ENCODE measurements at places on chromosomes 7 and 10. TPM values are rescaled to one million over a fixed set of nuclear protein-coding genes. Genes with fewer than 3 reads are reported as not detected.

GRCh38 chr7:22587322-22587721 is 87.3 kb upstream of the STEAP1B start:
- H3K27me3 ChIP-seq = peaks cover 51% of the 10 kb centered on the region
- DNase-seq = no peak
- no peaks in the 10 kb centered on the region for H3K36me3 ChIP-seq
- H3K27ac ChIP-seq = peak overlapping the region; percentile 47
- H3K4me3 ChIP-seq = no peak overlapping the region

GRCh38 chr7:154242709-154243108 is 190.5 kb downstream of the DPP6 start:
- no peaks in the 10 kb centered on the region for H3K27me3 ChIP-seq
- no peak for DNase-seq
- no peak overlapping the region for H3K27ac ChIP-seq
- H3K4me3 ChIP-seq = no peak overlapping the region
- no peaks in the 10 kb centered on the region for H3K4me1 ChIP-seq

GRCh38 chr10:71836596-71836974 is 14.5 kb downstream of the PSAP start:
- H3K27ac ChIP-seq = no peak overlapping the region
- peaks cover 3% of the 10 kb centered on the region for H3K36me3 ChIP-seq
- H3K4me3 ChIP-seq = no peak overlapping the region
- DNase-seq = no peak
- H3K27me3 ChIP-seq = no peaks in the 10 kb centered on the region

DNA sequence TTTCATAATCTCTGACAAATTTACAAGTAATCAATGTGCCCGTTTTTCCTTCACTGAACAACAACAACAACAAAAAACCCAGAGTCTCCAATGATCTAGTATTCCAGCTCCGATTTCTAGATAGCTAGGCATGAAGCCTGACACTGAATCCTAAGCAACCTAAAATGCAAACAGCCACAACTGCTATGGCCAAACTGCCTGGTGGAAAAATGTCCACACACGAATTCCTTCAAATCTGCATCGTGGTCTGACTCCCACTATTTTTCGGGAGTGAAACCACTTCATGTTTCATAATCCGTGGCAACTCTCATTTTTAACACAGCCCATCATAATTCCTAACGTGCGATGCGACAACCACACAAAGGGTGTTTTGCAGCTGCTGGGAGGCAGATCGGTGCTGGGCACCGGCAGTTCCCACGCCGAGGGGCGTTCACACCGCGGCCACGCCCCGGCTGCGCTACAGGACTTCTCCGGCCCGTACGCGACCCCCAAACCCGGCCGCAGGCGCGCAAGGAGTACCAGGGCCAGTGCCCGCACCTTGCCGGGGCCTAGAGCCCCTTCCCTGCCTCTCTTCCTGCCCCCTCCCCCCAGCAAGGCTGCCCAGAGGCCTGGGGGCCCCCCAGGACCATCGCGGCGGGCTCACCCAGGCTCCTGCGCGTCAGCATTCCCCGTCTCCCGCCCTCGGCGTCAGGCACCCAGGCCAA is 814 bp downstream of the RUFY2 start:
- no peaks in the 10 kb centered on the region for H3K36me3 ChIP-seq
- peak overlapping the region; percentile 82 for H3K27ac ChIP-seq
- DNase-seq = peak; percentile 60
- H3K4me3 ChIP-seq = peak overlapping the region; percentile 89
- peaks cover 19% of the 10 kb centered on the region for H3K4me1 ChIP-seq

DNA sequence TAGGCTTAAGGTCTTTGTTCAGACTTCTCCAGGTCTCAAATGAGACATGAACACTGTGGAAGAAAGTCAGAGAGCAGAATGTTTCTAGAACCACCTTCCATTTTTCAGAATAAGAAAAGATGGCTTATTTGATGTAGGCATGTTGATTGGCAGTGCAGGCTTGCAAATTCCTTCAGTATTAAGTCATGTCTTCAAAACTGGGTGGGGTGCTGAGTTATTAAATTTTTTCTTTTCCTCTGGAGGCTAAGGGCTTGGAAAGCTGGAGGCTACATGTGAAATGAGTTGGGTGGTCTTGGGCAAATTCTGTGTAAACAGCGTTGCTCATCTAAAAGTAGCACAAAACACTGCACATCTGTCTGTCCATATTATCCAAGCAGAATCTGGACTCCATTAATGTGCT is 62.8 kb downstream of the PRTFDC1 start:
- no peak overlapping the region for H3K4me3 ChIP-seq
- H3K36me3 ChIP-seq = peaks cover 34% of the 10 kb centered on the region
- no peak for DNase-seq
- H3K27me3 ChIP-seq = no peaks in the 10 kb centered on the region

DNA sequence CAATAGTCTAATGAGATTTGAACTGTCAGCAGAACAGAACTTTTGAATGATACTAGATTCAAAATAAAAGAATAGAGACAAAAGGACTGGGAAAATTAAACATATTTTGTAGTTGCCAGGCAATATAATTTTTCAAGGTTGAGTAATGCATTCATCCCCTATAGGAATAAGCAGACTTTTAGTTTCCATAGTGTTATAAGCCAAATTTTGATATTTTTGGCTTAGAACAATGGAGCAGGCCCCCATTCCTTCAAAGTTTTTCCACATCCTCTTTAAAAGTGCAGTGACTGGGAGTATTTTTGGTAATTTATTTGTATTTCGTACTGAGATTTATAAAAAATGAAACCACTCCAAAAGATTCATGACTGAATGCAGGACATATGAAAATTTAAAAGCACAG is 24.0 kb downstream of the MEOX2 start:
- no peaks in the 10 kb centered on the region for H3K27me3 ChIP-seq
- no peaks in the 10 kb centered on the region for H3K4me1 ChIP-seq
- no peak overlapping the region for H3K4me3 ChIP-seq
- H3K36me3 ChIP-seq = no peaks in the 10 kb centered on the region

DNA sequence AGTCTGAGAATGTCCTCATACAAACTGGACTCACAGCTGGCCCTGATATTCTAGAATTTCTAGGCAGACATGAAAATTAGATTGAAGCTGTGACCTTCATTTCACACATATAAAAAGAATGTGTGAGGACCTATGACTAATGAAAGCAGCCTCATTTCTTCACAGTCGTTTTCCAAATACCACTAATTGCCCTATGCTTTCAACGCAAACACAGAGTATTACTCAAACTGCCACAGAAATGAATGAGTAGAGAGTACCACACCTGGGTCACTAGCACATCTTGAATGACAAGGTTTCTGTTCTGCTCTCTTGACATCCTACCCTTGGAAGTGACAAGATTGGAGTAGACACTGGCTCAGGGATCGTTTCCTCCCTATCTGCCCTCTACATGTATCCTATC is 142.4 kb downstream of the C1GALT1 start:
- H3K4me3 ChIP-seq = no peak overlapping the region
- H3K27me3 ChIP-seq = peaks cover 6% of the 10 kb centered on the region
- peaks cover 2% of the 10 kb centered on the region for H3K4me1 ChIP-seq
- H3K27ac ChIP-seq = no peak overlapping the region

DNA sequence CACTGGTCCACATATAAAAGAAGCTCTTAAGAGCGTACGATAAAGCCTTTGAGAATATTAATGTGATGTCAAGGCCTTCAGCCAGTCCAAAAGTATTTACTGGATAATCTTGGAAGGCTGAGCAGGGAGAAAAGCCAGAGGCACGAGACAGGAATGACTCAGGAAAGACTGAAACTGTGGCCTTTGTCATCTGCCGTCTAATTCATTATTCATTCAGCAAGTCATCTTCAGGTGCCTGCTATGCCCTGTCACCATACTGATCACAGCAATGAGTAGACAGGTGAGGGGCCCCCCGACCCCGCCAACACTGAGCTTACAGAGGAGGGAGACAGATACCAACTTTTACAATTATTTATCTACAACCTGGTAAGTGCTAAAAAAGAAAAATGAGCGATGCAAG is 78.9 kb downstream of the VOPP1 start:
- DNase-seq = no peak
- H3K4me1 ChIP-seq = peaks cover 4% of the 10 kb centered on the region
- H3K4me3 ChIP-seq = no peak overlapping the region
- peaks cover 22% of the 10 kb centered on the region for H3K36me3 ChIP-seq
- H3K27ac ChIP-seq = no peak overlapping the region
- H3K27me3 ChIP-seq = no peaks in the 10 kb centered on the region

GRCh38 chr10:48996-49395 is at the start of gene TUBB8:
TUBB8 (minus strand) TSS chr10:49296; CDS start chr10:49238, 58 bp downstream.
- H3K27me3 ChIP-seq = peaks cover 7% of the 10 kb centered on the region
- DNase-seq = no peak
- no peaks in the 10 kb centered on the region for H3K4me1 ChIP-seq
- no peak within 1 kb of the TSS for H3K27ac ChIP-seq
- no peak within 1 kb of the TSS for H3K4me3 ChIP-seq
- no peaks in the 10 kb centered on the region for H3K36me3 ChIP-seq

DNA sequence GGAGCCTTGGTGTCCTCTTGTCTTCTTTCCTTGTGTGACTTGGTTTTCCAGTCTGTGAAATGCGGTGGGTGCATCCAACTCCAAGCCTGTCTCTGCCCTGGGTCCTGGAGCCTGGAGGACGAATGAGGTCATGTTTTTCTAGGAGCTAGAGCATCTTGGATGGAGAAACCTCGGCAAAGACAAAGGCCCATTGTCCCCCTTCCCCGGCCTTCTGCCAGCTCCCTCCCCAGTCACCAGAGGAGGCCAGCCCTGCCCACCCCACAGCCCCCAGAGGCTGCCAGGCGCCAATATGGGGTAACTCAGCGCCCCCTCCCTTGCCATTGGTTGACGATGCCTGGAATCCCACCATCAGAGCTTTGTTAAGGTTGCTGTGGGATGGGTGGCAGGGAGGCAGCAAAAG is 40.4 kb downstream of the KCTD7 start:
- peaks cover 2% of the 10 kb centered on the region for H3K36me3 ChIP-seq
- H3K27me3 ChIP-seq = no peaks in the 10 kb centered on the region
- peaks cover 2% of the 10 kb centered on the region for H3K4me1 ChIP-seq

GRCh38 chr10:114507449-114507848 is 103.1 kb upstream of the AFAP1L2 start:
- no peak for DNase-seq
- no peaks in the 10 kb centered on the region for H3K27me3 ChIP-seq
- peaks cover 36% of the 10 kb centered on the region for H3K36me3 ChIP-seq
- H3K27ac ChIP-seq = peak overlapping the region; percentile 80

DNA sequence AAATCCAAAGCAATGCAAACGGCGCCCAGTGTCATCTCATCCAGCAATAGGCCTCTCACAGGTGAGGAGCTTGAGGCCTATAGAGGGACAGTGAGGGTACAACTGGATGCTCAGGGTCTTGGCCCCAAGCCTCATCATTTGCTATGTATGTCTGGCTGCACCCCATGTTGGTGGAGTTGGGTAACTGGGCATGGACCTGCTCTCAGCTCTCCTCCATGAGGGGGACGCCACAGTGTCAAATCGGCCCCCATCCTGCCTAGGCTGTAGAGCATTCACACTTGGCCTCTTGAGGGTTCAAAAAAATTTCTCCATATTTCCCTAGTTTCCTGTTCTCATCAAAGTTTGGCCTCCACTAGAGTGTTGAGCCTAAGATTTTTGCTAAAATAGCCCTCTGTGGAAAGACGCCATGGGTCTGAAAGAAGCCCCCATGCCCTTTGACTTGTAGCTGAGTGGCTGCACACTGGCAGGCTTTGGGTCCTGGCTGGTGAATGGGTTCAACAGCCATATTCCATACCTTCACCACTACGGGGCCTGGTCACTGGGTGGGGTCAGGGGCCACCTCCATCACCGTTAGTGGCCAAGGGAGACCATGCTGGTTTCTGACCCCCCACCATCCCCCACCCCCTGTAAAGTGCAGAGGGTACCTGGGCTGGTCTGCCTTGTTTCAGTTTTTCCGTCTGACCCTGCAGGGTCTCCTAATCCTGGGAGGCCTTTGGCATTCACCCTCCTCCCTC is 132.3 kb upstream of the TBX20 start:
- H3K4me1 ChIP-seq = no peaks in the 10 kb centered on the region
- H3K27ac ChIP-seq = no peak overlapping the region
- no peak for DNase-seq
- no peak overlapping the region for H3K4me3 ChIP-seq
- peaks cover 4% of the 10 kb centered on the region for H3K27me3 ChIP-seq

DNA sequence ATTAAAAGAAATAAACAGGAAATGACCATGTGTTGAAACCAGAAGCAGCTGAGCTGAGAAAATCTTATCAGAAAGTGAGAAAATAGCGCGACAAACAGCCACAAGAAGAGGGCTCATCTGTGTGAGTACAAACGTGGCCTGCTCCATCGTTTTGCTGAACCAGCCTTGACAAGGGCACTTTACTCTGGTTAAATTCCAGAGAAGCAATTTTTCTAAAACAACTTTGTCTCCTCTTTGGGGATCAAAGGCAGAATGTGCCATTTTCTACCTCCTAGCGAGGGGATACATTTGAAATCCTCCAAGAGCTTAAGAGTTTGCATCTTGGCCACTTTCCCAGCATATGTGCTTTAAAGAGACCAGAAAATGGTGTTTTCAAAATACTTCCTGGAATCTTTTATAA is 51.3 kb upstream of the VIPR2 start:
- no peak overlapping the region for H3K4me3 ChIP-seq
- H3K27ac ChIP-seq = no peak overlapping the region
- peaks cover 18% of the 10 kb centered on the region for H3K4me1 ChIP-seq
- no peak for DNase-seq

GRCh38 chr10:75955973-75956502 is 524.6 kb downstream of the LRMDA start:
- H3K4me3 ChIP-seq = no peak overlapping the region
- no peak overlapping the region for H3K27ac ChIP-seq
- no peak for DNase-seq

The CLEC2L gene
- not detected for total RNA-seq

The PRSS37 gene
- total RNA-seq = not detected

The NEUROG3 gene
- total RNA-seq = 0.20 TPM

The OR13A1 gene
- not detected for total RNA-seq

The PLAC9 gene
- total RNA-seq = not detected

The GLI3 gene
- not detected for total RNA-seq

The CHAT gene
- total RNA-seq = not detected

The FGFR2 gene
- not detected for total RNA-seq

The BLNK gene
- 0.94 TPM for total RNA-seq

The SEC31B gene
- 17.5 TPM for total RNA-seq

The IKZF1 gene
- 220 TPM for total RNA-seq

Measured in activated naive CD8-positive, alpha-beta T cell treated with anti-CD3 and anti-CD28 coated beads for 36 hours (primary cell).